NT2/D1 (cell line): ENCODE measurements at places on chromosomes 3 and 15.

DNA sequence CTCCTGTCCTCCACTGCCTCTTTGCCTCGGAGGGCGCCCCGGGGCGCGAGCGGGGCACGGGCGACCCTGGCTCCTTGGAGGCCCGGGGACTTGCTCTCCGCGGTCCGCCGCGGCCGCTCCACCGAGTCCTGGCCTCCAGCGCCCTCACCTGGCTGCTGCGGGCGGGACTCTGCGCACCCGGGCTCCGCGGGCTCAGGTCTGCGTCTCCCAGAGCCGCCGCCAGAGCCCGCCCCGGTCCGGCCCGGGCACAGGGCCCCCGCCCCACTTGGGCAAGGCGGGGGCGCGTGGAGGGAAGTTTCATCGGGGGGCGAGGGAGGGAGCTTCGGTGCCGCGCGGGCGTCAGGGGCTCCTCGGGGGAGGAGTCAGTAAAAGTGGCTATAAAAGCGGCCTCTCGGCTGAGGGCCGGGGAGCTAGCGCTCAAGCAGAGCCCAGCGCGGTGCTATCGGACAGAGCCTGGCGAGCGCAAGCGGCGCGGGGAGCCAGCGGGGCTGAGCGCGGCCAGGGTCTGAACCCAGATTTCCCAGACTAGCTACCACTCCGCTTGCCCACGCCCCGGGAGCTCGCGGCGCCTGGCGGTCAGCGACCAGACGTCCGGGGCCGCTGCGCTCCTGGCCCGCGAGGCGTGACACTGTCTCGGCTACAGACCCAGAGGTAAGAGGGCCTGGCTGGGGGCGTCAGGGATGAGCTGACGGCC, at the start of gene CEMIP:
TSS of gene CEMIP (plus strand) at position 407 of the 694 bp plus-strand sequence. CDS start 94,510 bp downstream, outside the sequence.
- peak; percentile 65 for DNase-seq

GRCh38 chr15:31345606-31346366, 19.2 kb downstream of the KLF13 start:
- no peak for DNase-seq

GRCh38 chr15:39685999-39686613, 96.5 kb downstream of the FSIP1 start:
- no peak for DNase-seq

- peak; percentile 8 for DNase-seq
Measured at GRCh38 chr15:69225355-69226022, 65.1 kb downstream of the GLCE start.

GRCh38 chr3:181328346-181328745, 338.8 kb upstream of the DNAJC19 start:
- DNase-seq, result no peak

DNA sequence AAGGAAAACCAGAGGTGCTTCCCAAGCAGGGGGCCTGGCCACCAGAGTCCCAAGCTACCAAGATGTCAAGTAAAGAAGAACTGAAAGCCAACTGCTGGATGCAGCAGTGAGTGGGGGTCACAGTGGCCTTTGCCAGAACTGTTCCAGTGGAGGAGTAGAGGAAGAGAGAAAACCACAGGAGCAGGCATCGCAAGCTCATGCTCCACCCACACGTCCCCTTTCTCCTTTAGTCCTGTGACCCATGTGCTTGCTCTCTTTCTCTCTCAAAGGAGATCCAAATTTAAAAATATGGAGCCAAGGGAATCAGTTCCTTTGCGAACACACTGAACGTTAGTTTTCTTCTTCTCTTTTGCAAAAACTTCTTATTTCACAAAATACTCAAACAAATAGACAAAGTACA, 12.4 kb upstream of the ABHD2 start:
- no peak for DNase-seq

GRCh38 chr3:171352387-171352935, 107.7 kb downstream of the TNIK start:
- no peak for DNase-seq

DNA sequence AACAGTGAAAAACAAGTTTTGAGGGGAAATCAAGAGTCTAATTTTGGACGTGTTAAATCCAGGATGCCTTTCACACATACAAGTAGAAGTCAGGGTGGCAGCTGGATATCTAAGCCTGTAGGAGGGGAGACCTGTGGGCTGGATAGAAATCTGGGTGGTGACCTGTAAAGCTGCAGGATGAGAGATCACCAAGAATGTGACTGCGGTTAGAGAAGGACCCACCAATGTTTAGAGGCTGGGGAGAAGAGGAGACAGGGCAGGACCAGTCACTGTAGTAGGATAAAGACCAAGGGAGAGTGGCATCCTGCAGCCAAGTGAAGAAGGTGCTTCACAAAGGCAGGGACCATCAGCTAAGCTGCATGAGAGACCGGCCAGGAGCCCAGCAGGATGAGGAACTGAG, 36.2 kb downstream of the MRAS start:
- DNase-seq, result no peak

DNA sequence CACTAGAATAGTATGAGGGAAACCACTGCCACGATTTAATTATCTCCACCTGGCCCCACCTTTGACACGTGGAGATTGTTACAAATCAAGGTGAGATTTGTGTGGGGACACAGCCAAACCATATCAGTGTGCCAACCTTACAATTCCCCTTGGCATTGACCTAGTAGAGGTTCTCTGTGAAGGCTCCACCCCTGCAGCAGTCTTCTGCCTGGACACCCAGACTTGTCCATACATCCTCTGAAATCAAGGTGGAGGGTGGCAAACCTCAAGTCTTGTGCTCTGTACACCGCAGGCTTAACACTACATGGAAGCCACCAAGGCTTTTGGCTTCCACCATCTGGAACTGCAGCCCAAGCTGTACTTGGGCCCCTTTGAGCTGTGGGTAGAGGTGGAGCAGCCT, 8.8 kb upstream of the IQGAP1 start:
- no peak for DNase-seq

- DNase-seq, result no peak
Measured at GRCh38 chr15:55764398-55764797, 21.4 kb upstream of the PRTG start.

GRCh38 chr3:170641510-170642236, 55.8 kb upstream of the SLC7A14 start:
- no peak for DNase-seq

DNA sequence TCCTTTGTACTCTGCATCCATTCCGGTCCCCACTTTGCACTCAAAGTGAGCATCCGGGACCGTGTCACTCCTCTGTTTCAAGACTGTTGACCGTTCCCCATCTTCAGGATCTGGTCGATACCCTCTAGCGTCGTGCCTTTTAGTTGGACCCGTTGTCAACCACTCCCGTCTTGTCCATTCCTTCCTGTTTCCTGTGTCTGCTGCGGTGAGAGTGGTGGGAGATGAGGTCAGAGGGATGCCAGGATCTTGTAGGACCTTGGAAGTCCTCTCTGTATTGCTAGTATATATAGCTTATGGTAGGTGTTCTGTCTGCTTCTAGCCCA, 624 bp downstream of the BRK1 start:
- no peak for DNase-seq

DNA sequence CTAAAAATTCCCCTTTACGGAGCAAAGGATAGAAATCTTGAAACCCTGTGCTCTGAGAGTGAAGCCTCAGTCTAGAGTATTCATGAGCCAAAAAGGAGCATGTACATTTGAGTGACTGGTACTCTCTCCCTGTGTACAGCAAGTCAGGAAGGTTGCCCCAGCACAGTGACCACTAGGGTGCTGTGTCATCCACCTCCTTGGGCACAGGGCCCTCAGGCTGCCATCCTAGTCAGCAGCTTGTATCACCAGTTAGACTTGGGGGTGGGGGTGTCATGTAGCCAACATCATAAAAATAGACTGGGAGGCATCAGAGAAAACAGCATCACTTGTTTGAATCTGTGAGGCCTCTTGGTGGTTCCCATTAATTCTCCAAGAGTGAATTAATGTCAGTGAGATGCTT, 12.0 kb downstream of the NME9 start:
- DNase-seq, result no peak

GRCh38 chr3:156158656-156159295, 38.4 kb downstream of the KCNAB1 start:
- DNase-seq, result no peak

DNA sequence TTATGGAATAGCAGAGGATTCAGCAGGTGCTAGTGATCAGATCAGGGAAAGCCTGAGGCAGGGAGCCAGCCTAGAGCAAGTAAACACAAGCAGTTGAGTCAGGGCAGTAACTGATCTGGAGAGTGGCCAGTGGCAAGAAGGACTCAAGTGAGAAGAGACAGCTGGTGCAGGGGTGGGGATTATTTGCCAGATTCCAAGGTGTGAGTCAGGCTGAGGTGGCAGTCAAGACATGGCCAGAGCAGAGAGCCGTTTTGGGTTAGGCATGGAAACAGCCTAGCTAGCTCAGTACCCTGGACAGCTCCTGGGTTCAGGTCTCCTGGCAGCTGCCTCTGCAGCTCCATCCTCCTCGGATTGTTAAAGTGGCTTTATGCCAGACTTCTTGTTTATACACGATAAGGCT, 281.9 kb upstream of the ONECUT1 start:
- DNase-seq, result peak; percentile 74

DNA sequence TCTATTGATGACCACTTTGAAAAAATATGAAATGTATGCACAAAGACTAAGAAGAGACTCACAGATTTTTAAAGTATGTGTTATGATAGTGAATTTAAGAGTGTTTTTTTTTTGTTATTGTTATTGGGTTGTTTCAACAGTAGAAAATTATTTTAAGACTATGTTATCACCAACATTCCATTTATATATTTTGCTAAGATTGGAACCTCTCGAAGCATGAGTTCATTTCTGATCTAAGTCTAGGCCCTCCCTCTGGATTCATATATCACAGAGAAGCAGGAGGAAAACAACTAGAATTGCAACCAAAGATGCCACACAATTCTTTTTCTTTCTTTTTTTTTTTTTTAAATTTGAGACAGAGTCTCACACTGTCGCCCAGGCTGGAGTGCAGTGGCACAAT, 46.8 kb downstream of the ITGB5 start:
- no peak for DNase-seq
